ENCODE measurements at places on chromosomes 4 and X.

GRCh38 chr4:174418640-174419212, 103.6 kb downstream of the HPGD start:
- DNase-seq = no peak

DNA sequence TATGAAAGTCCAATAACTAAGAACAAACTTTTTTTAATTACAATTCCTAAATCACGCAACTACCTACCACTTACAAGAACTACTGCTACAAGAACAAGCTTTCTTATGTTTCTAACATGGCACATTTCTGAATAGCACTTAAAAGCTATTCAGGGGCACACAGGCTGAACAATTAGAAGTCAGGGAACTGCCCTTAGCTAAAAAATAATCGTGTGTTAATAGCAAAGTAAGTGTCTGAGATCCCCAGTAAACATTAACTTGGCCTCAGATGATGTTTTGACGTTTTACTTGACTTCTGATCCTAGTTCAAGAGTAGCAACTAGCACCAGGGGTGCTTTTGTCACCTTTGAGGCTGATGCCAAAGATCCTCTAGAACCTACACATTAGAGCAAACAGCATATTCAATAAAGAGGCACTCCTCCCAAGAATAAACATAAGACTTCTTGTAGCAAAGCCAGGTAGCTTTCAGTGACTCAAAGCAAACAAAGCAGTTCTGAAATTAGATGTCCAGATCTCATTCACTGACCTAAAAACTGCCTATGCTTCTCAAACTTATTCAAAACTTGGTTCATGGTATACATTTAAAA, 16.2 kb downstream of the SPOCK3 start:
- DNase-seq = no peak

GRCh38 chrX:34300871-34301270, 168.8 kb upstream of the FAM47A start:
- DNase-seq = peak; percentile 6

DNA sequence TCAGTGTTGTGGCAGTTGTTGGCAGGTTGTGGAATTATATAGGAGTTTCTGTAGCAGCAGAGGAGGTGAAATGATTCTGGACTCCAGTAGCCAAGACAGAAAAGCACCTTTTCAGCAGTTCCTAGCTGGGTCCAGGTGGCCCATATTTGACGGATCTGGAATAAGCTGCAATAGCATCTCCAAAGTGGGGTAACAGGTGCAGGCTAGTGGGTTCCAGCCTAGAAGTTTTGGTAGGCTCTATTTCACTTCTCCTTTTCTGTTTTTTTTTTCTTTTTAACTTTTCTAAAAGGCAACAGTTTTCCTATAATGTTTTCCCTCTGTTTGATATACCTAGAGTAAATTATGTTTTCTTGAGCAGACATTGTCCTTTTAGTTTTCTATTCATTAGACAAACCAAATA, 392.5 kb downstream of the C4orf33 start:
- DNase-seq = no peak

DNA sequence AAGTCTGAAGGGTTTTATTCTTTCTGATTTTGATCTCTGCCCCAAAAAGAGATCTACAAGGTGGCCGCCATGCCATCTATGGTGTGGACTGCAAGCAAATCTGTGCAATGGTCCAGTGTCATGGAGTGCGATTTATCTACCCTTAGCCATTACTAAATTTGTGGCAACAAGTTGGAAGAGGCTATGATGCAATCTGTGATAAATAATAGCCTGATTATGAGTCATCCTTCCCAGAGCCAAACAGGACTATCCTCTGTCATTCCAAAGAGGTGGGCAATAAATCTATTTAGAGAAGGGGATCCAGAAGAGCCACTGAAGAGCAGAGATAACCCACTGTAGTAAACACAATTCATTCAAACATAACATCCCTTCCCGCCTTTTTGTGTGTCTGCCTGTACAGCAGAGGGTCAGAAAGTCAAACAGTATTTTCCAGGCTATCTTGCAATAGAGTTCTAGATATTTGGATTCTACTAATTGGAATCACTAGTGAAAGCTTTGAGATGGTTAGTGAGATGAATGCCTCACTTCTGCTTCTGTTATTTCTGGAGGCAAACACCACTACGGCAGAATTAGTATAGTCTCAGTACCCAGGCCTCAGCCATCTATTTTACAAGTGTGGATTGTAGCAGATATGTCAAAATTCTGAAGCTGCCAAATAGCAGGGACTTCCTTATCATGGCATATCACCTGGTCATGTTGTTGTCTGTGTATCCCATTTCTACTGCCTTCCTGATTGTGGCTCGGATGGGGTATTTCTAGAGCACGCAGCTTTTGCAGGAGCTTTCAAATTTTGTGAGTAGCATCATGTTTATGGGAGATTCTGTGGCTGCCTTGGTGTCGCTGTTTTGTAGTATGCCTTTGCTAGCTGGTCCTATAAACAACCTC, 192.0 kb downstream of the SMIM20 start:
- DNase-seq = no peak

DNA sequence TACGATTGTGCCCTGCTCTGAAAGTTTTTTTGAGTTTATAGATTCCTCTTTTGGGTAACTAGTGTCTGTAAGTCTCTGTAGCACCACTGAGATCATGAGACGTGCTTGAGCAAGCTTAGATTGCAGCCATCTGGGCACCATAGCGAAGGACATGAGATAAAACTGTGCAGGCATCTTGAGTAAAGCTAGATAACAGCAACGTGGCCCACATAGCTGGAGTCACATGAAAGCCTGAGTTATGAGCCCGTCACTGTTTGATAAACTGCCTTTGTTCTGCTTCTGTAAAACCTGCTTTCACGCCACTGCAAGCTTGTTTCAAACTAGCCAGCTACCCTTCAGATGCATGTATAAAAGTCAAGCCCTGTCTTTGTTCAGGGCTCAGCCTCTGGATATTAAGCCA, 359.1 kb upstream of the CXorf51A start:
- no peak for DNase-seq

- DNase-seq = peak; percentile 10
These were observed 329.3 kb upstream of the RPS6KA3 start for GRCh38 chrX:20595928-20596575.

DNA sequence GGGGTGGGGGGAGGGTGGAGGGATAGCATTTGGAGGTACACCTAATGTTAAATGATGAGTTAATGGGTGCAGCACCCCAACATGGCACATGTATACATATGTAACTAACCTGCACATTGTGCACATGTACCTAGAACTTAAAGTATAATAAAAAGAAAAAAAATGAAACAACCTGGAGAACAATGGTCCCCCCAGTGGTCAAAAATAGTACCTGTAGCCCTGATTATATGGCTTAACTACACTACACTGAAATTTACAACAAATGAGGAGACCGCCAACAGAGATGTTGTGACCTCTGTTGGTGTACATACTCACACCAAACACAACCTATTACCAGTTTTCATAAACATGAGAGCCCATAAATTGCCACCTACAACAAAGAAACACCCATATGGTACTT, 7.3 kb upstream of the MAGEE1 start:
- DNase-seq = no peak

DNA sequence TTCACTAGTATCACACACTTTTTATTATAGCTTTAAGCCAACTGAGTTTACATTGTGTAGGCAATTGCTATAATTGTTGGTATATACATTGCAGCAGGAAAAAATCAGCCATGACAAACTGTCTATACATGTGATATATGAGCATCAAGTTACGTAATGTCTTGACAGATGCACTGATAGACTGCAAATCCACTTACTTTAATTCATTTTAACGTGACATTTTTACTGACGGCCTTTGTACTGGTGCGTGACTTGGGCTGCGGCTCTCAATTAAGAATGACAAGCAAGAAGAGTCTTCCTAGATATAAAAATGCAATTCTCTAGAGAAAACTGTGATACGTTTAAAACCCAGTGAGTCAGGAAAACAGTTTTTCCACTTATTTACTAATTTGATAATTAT, 143.8 kb downstream of the ACTRT1 start:
- DNase-seq = no peak

GRCh38 chr4:80990851-80991250, 39.7 kb upstream of the BMP3 start:
- DNase-seq = no peak

- no peak for DNase-seq
These were observed 29.0 kb upstream of the CCDC110 start for GRCh38 chr4:185500576-185500975.

DNA sequence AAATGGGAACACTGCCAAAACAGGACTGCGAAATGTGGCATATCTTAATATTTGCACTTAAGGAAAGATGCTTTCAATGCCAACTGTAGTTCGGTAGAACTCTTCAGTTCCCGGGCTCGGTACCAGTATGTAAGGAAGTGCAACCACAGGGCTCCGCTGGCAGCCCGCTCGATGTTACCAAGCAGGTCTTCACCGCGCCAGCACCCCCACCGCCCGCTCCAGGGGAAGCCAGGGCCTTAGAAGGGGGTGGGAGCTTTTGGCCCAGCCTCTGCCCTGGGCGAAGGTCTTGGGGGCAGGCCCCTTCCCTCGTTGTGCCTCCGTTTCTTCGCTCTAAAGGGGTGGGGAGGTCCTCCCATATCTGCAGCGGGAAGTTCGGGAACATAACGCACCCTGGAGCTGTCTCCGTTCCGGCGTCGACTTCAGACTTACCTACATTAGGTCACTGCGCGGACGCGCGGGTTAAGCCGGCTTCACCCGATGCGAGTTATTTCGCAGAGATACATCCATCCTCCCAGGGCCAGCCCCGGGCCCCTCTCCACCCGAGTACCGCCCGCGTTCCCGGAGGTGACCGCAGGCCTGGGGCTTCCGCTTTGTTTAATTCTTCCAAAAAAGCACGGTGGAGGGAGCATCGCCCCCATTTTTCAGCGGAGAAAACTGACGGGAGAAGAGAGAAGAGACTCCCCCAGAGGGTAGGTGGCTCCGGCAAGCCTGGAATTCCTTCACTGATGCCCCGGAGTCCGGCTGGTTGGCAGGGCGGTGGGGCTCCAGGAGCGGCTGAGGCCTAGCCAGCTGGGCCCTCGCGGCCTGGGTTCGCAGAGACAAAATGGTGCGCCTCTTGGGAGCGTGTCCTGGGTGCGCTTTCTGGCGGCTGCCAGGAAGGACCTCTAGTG, 1.0 kb upstream of the HMX1 start:
- no peak for DNase-seq

DNA sequence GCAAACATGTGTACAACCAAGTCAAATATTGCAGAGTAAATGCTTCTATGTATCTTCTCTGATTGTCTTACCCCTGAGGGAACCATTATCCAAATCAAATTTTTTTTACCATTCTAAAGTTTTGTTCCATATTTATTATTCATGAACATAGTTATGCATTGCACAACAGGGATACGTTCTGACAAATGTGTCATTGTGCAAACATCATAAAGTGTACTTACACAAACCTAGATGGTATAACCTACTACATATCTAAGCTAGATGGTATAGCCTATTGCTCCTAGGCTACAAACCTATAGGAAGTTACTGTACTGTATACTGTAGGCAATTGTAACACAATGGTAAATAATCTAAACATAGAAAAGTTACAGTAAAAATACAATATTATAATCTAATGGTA, 23.4 kb downstream of the BEX3 start:
- DNase-seq = no peak

- DNase-seq = no peak
These were observed 37.2 kb upstream of the GPR78 start for GRCh38 chr4:8542776-8543525.

DNA sequence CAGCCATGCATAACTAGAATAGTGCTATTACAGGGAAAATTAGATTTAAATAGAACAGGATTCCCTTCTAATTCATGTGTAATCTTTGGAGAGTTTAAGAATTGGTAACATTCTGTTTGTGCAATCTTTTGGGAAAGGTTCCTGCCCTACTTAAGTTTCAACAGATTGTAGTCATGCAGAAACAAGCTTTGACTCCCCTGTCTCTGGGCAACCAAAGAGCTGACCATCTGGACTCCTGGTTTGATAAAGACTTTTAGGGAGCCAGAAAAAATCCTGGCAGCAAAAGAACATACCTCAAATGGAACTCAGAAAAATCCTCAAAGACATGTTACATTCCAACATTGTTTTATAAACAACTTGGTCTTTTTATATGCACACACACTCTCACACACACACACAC, 191.1 kb upstream of the NEIL3 start:
- no peak for DNase-seq

GRCh38 chr4:109065006-109065405, 237.5 kb downstream of the COL25A1 start:
- DNase-seq = no peak

DNA sequence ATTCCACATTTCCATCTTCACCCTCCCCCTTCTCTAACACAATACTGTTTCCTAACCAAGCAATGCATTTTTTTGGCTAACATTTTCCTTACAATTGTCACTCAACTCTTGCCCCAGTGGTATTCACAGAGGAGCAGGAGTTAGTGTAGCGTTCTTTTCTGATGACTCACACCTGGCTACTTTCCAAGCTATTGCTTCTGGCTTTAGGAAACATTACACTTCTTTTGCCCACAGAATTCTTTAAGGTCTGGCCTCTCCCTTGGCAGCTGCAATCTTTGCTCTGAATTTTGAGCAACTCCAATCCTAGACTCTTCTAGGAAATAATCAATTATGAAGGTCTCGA, 27.5 kb upstream of the PDGFC start:
- no peak for DNase-seq

- no peak for DNase-seq
These were observed 337.7 kb downstream of the BMPR1B start for GRCh38 chr4:95095348-95095974.

GRCh38 chrX:78123190-78123589, 16.3 kb downstream of the TAF9B start:
- no peak for DNase-seq

- DNase-seq = no peak
These were observed 411.9 kb downstream of the GPAT3 start for GRCh38 chr4:83947830-83948193.

DNA sequence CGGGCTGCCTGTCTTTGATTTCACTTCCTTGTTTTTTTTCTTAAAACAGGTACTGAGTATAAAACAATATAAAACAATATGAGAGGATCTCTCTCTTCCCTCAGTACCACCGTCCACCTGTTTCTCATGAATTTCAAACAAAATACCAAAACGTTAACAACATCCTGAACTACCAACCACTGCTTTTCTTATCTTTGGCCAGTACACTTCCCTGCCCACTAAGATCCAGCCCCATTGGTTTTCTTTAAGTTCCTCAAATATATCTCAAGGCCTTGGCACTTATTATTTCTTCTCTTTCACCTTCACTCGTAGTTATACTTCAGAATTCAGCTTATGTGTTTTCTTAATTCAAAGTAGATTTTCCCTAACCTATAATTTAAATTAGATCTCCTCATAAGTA, 370.2 kb upstream of the GRIA3 start:
- no peak for DNase-seq

DNA sequence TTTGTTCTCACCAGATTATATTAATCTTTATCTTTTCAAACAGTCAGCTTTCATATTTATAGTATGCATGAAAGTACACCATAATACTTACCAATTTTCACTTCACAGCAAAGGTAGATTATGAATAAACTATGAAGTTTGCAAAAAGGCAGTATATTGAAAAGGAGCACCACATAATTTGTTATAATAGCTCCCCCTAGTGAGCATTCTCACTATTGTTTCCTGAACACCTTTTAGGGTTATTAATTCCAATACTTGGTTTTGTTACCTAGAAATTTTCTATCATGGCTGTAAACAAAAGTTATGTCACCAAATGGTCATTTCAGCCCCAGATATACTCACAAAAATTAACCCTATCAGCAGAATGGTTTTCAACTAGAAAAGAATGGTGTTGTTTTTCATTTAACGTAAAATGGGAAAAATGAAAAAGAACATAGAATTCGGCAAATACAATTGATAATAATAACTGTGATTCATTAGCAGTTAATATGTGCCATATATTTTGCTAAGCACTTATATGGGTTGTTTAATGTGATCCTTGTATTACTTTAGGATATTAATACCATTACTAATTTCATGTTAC, 30.2 kb upstream of the NKX6-1 start:
- DNase-seq = no peak

- no peak for DNase-seq
These were observed 179.6 kb upstream of the NOCT start for GRCh38 chr4:138835832-138836533.
